ENCODE measurements at places on chromosomes 16 and 17.

DNA sequence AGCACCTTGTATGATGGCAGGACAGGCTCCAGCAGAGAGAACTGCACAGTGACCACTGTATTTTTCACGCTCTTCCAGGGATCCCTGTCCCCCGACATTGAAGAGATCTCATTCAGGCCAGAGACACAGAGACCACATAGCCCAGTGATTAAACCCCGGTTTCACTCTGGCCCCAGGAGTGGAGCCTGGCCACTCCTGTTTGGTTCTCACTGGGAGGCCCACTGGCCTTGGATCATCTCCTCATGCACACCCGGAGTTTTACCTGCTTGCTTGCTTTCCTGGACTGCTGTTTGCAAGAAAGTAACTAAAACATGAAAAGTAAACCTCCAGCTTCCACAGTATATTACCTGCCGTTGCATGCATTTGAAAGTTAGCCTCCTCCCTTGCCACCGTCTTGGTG lies 13.2 kb upstream of the CLEC18C start:
- no peak for DNase-seq

DNA sequence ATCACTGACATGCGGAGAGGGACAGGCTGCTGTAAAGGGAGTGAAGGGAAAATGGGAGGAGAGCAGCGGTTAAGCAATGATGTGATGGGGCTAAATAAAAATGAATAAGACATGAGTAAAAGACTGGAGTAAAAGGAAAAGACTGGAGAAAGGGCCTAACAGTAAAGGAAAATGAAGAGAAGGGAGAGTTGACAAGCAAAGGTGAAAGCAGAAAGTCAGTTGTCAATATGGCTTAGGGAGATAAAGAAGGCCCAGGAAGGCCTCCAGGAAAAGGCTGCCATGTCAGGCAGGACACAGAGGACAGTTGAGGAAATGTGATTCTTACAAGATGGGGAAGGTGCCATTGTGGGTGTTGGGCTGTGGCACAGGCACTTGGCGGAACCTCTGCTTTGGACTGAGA lies 98.9 kb upstream of the AMZ2 start:
- no peak for DNase-seq

GRCh38 chr17:80770881-80771611 lies 220.6 kb upstream of the CHMP6 start:
- DNase-seq = no peak

GRCh38 chr17:63974594-63975192 lies 2.0 kb upstream of the SCN4A start:
- DNase-seq = no peak

GRCh38 chr17:68592009-68592408 lies 9.2 kb downstream of the FAM20A start:
- no peak for DNase-seq

GRCh38 chr16:62955033-62955349 lies 918.8 kb upstream of the CDH8 start:
- DNase-seq = no peak

All from amniotic epithelial cell (primary cell).